Astrocyte (in vitro differentiated cells and primary cell): ENCODE measurements at places on chromosomes 13 and 19. TPM values are rescaled to one million over a fixed set of nuclear protein-coding genes. Genes with fewer than 3 reads are reported as not detected.
A peak's percentile ranks its signal among the peaks of the same experiment; 100 is the strongest.

- no peak for DNase-seq
Observed at GRCh38 chr13:77378662-77379061, 51.8 kb upstream of the MYCBP2 start.

GRCh38 chr19:7729831-7730285 lies 2.1 kb downstream of the CLEC4G start:
- DNase-seq: no peak

GJA3 gene
- 0.59 and 0.72 TPM in 2 replicates for total RNA-seq

- DNase-seq: no peak
Observed at GRCh38 chr19:41821003-41821735, 23.3 kb downstream of the LYPD4 start.

PSPN gene
- 2.8 and 3.0 TPM in 2 replicates for total RNA-seq

DNA sequence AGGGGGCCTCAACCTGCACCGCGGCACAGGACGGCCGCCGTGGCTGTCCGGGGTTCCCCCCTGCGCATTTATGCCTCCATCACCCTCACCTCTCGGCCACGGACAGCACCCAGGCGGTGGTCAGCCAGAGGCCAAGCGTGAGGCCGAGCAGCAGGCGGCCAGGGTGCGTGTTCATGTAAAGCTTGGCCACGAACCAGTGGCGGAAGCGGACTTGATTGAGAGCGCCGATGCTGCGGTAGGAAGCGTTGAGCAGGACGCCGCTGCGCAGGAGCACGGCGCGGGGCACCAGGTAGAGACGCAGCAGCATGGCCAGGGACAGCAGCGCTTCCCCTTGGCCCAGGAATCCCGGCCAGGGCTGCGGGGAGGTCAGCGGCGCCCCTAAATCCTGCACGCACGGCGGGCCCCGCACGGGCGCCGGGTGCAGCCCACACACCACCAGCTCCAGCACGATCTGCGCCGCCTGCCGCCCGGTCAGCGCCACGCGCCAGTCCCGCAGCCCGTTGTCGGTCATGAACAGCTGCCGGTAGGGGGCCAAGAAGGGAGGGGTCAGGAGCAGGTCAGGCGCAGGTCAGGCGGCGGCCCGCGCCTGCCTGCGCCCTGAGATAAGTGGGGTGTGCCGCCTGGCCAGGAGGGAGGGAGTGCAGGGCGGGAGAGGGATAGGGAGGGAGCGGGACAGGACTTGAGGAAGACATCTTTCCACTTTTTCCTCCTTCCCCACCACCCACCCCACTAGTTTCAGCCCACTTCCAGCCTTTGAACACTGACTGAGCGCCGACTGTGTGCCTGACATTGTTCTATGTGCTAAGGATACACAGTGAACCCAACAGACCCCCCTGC lies 6.5 kb downstream of the KCNN4 start:
- DNase-seq: peak; percentile 53

DNA sequence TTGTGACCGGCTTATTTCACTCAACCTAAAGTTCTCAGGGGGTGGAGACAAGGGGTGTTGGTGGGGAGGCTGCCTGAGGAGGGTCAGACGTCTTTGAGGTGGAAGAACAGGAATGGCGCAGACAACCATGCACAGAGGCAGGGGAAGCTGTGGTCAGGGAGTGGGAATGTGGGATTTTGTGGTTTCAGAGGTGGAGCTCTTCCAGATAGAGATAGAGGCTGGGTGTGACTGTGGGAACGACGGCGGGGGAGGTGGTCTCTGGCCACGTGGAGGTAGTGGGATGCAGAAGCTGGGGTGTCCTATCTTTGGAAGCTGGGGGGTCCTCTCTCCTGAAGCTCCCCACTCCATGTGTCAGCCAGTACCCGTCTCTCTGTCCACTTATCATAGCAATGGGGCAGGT lies 7.8 kb upstream of the KLK14 start:
- DNase-seq: no peak

- DNase-seq: no peak
Observed at GRCh38 chr13:51659276-51660127, 75.2 kb downstream of the WDFY2 start.

PGLYRP1 gene
- not detected in 2 replicates for total RNA-seq

ZNF681 gene
- 1.3 and 3.1 TPM in 2 replicates for total RNA-seq

DNA sequence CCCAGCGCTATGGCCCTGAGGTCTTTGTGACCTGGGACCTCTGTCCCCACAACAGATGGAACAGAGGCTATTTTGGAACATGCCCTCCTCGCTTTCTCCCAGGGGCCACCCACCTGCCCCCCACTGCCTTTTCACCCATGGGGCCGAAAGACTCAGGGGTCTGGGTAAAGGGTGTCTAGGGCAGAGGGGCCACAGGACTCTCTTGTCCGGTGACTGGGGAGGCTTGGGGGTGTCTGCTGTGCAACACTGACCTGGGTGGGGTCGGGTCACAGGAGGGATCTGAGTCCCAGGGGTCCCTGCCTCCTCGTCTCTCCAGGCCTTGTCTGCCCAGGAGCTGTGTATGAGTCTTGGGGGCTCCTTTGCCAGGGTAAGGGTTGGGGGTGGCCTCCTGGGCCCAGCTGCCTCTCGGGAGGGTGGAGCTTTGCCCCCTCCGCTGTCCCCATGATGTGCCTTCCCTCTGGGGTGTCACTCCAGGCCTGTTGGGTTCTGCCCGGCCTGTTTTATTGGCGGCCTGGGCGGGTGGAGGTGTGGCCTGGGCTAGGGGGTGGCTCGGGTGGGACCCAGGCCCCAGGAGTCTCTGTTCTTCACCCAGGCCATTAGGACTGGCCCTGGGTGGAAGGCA lies 2.1 kb downstream of the ARID3A start:
- DNase-seq: no peak

- DNase-seq: peak; percentile 70
Observed at GRCh38 chr13:95603887-95604555, 40.5 kb downstream of the DZIP1 start.

ZNF350 gene
- 8.6 and 9.5 TPM in 2 replicates for total RNA-seq

GRCh38 chr19:19213426-19214158 lies 1.8 kb downstream of the NCAN start:
- DNase-seq: no peak

KLF1 gene
- total RNA-seq: 0.17 TPM in 1 of 2 replicates, not detected in the other

TINCR gene
- 0.38 and 1.4 TPM in 2 replicates for total RNA-seq

DNA sequence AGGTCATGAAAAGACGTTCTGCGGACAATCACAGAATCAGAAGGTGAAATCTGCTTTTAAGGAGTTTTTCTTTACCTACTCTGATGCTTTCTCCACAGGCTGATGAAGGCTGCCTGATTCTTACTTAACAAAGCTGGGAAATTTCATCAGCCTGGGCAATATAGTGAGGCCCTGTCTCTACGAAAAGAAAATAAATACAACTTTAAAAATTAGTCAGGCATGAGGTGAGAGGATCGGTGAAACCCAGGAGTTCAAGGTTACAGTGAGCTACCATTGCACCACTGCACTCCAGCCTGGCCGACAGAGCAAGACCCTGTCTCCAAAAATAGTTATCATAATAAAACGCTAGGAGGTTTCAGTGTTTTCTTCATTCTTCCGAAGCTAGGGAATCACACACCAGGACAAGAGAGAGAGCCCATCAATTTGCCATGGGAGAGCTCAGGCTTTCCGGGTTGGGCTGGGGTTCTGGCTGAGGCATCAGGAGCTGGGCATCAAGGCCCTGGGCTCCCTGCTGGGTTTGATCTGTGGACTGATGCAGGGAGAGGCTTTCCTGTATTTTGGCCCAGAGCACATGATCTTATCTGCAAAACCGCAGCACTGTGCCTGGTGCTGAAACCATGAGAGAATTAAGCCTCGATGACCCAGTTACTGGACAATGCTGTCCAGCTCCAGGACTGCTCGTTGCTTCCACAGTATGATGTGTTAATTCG lies 25.1 kb upstream of the CEBPG start:
- peak; percentile 15 for DNase-seq

GRCh38 chr19:55172741-55173140 lies 6.3 kb upstream of the DNAAF3 start:
- peak; percentile 53 for DNase-seq
